Activated CD8-positive, alpha-beta memory T cell treated with anti-CD3 and anti-CD28 coated beads for 48 hours (primary cell): ENCODE measurements at places on chromosomes 3 and 15.

DNA sequence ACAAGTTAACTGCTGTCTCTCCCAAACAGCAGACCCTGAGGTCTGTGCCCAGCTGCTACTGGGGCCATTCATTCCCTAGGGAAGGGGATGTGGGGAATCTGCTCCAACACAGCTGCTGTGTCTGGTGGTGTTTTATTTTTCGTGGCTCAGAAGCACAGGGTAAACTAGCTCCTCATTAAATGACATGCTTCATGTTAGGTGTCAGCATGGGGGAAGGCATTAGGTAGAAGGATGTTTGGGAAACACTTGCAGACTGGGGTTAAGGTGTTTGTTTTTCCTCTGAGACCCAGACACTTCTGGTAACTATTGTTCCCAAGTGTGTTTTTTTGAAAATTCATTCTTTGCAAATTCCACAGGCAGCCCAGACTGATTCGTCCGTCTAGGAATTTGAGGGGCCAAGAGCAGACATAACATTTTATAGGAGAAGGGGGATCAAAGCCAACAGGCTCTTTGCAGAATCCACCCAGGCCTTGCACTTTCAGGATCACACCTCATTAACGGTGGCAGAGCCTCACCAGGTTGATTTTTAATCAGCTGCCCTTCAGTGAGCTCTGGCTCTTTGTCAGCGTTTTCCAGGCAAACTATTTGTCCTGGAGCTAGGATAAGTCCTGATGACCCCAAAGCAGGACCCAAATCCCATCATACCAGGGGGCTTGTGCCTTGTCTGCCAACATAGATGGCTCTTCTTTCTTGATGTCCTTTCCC lies 65.4 kb upstream of the ITGA11 start:
- no peak for DNase-seq

DNA sequence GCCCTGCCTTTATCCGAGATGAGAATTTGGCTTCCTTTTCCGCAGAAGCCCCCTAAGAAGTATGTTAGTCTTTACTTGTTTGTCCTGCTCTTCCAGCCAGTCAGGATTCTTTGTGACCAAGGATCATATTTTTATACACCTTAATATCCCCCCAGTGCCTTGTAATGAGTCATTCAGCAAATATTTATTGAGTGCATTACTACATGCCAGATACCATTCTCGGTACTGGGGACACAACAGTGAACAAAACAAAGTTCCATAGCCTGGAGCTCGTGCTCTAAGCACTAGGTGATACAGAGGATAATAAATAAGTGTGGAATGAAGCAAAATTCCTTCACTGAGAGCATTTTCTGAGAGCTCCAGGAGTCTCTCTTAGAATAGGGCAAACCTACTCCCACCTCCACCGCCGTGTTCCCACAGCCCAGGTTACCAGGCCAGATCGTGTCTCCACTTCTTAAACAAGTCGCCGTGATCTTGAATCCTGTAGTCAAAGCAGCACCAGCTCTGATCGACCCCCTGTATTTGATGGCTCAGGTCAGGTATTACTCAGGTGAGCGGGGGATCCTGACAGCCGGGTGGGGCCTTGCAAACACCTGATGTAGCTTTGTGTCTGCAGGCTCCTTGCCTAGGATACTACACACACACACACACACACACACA lies 18.5 kb downstream of the TTC21A start:
- DNase-seq: no peak

- DNase-seq: no peak
Measured at GRCh38 chr3:44926921-44927320, 49.1 kb downstream of the ZDHHC3 start.

DNA sequence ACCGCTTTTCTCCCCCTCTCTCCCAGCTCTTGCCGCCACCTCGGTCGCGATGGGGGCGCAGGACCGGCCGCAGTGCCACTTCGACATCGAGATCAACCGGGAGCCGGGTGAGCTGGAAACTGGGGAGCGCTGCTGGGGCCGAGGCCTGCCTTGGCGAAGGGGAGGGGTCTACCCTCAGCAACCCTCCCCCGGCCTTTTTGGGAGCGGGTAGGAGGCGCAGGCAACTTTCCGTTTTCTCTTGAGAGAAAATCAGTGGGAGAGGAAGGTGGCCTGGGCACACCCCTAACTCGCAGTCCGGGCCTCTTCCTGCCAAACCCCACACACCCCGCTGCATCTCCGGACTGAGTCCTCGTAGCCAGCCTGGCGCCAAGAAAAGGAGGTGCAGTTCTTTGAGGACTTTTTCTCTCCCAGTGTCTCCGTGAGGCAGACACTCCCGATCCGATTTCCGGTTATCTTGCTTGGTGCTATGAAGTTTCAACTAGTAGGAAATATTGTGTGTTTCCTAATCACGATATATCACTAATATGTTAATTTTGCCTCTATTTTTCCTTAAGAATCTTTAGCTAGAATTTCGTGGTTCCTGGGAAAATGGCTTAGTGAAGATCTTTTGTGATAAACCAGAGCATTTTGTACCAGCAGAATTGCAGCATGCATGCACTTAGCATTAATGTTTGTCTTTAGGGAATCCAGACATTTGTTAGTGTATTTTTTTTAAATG lies 631 bp downstream of the NKTR start:
- DNase-seq: peak; percentile 36

DNA sequence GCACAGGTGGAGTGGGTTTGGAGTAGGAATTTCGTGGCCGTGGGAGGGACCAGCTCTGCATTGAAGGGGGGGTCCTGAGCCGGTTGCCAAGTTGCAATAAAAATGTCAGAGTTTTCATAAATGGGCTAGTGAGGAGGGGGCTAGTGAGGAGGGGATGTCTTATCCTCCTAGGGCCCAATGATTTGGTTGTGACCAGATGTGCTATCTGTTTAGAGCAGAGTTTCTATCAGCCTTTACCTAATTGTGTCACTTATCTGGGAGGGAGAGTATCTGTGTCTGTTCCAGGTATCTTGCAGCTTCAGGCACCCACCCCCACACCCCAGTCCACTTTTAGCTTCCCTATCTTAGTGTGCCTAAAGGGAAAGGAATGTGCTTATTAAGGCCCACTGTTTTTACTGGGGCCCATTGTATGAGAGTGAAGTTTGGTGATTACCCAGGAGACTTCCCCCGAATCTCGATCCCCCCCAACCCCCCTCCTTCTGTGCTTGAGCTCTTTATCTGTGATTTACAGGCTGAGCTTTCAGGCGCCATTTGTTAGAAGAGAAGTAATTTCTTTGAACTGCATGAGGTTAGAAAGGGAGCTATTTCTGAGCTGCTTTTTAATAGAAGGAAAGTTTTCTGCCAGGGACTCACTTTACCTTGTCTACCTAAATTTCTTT lies 42.6 kb downstream of the PPCDC start:
- DNase-seq: no peak

DNA sequence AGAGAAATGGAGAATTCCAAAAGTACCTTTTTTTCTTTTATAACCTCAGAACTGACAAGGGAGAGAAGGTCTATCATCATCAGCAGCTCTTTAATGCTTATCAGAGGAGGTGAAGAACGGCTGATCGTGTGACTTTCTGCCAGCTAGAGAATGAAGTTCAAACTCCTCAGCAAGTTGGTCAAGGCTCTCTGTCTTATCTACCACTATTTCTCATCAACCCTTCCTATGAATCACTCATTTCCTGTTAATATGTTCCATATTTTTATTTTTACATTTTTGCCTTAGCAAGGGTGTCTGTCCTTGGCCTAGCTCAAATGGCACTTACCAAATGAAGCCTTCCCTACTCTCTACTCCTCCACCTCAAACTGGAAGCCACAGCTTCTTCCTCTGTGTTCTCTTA lies 73.1 kb upstream of the TSPAN3 start:
- no peak for DNase-seq

DNA sequence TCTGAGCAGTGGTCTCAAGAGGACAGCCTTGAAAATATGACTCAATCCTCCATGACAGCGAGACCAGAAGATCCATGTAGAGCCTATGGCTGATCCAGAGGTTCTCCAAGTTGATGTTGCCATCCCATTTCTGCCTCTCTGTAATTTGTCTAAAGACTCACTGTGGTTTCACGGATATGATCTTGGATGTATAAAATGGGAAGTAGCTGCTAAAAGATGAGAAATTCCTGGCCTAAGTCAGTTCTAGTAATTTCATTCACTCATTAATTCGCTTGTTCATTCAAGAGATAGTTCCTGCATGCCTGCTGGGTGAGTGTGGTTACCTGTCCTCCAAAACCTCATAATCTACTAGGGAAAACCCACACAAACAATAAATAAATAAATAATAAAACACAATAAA lies 145.9 kb downstream of the TNIK start:
- DNase-seq: no peak

GRCh38 chr3:195893516-195893915 lies 14.8 kb downstream of the TNK2 start:
- DNase-seq: no peak

GRCh38 chr3:73746623-73747022 lies 121.9 kb upstream of the PDZRN3 start:
- no peak for DNase-seq

- DNase-seq: no peak
Measured at GRCh38 chr15:28929200-28929599, 43.4 kb downstream of the APBA2 start.
